ENCODE measurements at places on chromosomes 4 and X.

DNA sequence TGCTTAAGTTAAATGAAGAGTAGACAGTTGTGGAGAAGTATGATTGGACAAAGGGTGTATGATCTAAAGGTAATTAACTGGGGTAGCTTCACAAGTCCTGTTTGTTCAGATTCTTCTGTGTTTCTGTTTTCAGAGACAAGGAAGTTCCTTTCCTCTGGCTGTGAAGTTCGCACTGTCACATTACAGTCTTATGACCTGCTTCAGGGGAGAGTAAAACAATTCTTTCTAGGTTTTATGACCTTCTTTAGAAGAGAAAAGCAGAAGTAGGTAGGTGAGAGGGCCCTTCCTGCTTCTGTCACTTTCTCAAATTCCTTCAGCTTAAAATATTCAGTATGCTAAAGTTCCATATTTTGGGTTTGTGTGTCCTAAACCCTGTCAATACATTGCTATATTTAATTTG is 211.9 kb downstream of the SOX3 start:
- DNase-seq: no peak

GRCh38 chr4:82892467-82892802 is 1.5 kb upstream of the SEC31A start:
- DNase-seq: no peak

- no peak for DNase-seq
These were observed 1.3 kb upstream of the ATP6AP1 start for GRCh38 chrX:154426916-154427770.

DNA sequence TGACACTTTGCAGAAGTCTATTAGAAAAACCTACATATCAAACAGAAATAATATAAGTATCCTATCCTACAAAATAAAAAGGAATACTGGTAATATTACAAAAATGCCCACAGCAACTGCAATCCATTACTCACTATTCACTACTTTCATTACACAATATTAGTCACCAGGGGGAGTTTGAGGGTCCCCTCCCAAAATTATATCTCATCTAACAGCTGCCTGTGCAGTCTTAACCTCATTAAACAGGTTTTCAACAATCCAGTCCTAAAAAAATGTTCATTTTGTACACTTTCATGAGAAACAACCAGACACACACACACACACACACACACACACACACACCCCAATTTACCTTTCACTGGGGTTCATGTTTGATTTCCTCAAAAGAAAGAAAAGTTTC is 2.9 kb downstream of the CLOCK start:
- no peak for DNase-seq

DNA sequence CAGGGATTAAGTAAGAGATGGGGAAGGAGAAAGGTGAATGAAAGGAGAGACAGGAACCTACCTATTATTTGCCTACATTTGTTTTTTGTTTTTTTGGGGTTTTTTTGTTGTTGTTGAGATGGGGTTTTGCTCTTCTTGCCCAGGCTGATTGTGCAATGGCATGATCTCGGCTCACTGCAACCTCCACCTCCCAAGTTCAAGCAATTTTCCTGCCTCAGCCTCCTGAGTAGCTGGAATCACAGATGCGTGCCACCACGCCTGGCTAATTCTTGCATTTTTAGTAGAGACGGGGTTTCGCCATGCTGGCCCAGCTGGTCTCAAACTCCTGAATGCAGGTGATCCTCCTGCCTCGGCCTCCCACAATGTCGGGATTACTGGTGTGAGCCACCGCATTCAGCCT is 57.9 kb downstream of the BCOR start:
- no peak for DNase-seq

GRCh38 chrX:16923157-16923556 is 23.3 kb upstream of the REPS2 start:
- no peak for DNase-seq

DNA sequence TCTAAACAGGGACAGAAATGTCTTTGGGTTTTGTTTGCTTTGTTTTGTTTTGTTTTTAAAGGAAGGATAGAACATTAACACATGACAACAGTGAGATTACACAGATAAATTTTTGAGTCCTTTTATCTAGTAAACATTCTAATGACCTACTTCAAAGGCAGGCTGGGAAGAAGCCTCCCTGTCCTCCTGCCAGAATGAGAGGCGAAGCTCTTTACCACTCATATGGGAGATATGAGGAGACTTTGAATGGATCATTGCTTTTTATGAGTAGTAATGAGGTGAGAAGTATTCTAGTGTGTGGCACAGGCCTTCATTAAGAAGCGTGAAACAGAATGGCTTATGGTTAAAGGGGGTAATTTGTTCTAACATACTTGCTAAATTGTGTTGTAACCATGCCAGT is 172.0 kb downstream of the FBXO8 start:
- no peak for DNase-seq

Measured in NCI-H2029 treated with DMSO at 0.1 percent for 48 hours (cell line).